ENCODE measurements at places on chromosomes 4 and X.

DNA sequence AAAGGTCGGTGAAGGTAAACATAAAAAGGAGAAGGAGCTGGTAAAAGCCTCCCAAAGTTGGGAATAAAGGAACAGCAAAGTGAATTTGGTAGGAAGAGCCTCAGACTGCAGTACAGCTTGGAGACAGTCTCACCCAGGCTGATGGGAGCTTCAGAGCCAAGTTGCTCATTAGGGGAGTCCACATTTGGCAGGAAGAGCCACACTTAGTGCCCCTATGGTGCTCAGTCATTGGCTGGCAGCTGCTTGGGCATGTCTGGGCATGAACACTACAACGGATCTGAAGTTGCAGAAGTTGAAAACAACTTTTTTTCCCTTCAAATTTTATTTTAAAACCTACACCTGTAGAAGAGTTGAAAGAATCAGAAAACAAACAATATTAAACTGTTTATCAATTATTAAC is 2497.3 kb downstream of the ARAP2 start:
- no peak for DNase-seq

- DNase-seq: peak; percentile 53
These were observed 51.7 kb upstream of the CHRNA9 start for GRCh38 chr4:40283413-40283812.

GRCh38 chr4:109410776-109411175 is 22.8 kb upstream of the SEC24B start:
- DNase-seq: no peak

- no peak for DNase-seq
These were observed 18.6 kb upstream of the CLTRN start for GRCh38 chrX:15683193-15683592.

DNA sequence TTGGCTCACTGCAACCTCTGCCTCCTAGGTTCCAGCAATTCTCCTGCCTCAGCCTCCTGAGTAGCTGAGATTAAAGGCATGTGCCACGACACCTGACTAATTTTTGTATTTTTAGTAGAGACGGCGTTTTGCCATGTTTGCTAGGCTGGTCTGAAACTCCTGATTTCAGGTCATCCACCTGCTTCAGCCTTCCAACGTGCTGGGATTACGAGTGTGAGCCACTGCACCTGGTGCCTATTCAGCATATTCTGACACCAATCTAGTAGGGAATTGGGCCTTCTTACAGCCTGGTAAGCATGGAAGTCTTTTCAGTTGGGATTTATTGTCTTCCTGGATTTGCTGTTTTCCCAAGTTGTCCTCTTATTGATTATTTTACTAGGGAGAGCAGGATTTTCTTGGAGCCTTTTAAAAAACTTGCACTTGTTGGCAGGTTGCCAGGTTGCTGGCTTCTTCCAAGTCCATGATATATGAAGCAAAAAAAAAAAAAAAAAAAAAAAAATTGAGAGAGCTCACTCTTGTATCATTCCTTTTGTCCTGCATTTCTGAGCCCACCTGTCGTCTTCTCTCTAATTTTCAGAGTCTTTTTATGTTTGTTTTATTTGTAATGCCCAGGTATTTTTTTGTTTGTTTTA is 43.7 kb downstream of the TMPRSS11E start:
- DNase-seq: no peak

- DNase-seq: no peak
These were observed 12.3 kb downstream of the ZNF182 start for GRCh38 chrX:47991263-47992094.

DNA sequence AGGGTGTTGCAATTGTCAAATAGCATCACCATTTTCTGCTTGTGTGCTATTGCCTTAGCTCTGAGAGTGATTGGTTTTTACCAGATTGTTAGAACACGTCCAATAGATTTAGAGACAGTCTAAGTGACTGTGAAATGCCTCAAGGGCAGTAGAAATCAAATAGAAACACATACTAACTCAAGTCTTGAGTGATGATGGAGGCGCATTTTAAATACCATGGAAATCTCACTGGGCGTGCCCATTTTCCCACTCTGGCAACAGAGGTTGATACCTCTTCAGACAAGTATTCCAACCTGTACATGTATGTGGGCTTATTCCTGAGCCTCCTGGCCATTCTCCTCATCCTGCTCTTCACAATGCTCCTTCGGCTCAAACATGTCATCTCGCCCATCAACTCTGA is 7.2 kb downstream of the SERTM2 start:
- no peak for DNase-seq

DNA sequence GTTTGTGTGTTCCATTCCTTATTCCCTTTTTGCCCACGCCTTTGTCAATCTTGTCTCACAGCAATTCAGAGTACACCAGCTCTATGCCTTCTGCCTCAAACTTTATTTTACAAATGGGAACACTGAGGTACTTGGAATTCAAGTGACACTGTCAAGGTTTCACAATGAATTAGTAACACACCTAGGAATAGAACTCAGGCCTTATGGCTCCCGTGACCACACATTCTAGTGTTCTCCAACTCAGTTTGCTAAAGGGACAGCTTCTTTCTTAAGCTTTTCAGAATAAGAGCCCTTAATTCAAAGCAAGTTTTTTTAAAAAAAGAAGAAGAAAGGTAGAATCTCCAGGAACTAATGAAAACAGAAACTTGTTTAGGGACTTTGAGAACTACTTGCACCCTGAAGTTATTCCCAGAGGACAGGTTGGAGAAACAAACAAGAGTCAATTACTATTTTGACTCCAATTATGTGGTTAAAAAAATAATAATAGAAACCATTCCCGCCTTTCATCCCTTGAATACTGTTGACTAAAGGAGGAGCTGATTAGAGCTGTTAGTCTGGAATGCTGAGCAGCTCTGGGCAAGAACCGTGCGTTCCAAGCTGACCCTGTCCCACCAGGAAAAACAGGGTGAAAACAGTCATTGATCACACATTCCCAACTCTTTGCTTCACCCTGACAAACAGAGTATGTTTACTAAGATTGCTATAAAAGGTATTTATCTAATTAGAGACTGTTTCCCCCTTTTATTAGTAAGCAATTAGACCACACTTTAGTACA is 408.8 kb upstream of the CNKSR2 start:
- DNase-seq: no peak

DNA sequence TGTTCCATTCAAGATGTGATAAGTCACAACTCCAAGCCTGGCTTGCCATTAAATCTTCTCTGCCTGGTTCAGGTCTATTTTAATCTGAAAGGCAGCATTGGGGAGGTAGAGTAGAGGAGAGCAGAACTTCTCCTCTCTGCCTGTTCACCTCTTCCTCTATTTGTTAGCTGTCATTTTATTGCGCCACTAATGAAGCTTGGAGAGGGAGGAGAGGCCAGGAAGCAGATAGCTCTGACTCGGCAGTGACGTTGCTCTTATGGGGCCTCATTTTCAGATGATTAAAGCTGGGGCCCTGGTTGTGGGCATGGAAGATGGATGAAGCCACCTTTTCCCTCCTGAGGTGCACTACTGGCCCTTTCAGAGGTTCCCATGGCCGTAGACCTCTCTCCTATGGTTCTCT is 207.3 kb downstream of the MID1IP1 start:
- DNase-seq: no peak

DNA sequence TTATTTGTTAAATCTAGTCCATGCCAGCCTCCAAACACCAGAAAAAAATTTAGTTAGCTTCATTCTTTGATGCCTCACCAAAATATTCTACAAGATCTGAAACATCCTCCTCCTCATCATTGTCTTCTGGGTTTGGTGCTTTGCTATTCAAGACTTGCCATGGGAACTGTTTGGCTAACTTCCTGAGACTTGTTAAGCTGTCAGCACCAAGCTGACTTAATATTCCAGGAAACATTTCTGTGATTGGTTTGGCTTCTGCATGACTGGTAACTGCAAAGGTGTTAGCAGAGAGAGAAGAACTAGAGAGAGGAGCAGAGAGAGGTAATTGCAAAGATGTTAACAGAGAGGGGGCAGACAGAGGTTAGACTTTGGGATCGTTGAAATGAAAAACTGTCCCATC is 101.3 kb downstream of the PALLD start:
- no peak for DNase-seq

DNA sequence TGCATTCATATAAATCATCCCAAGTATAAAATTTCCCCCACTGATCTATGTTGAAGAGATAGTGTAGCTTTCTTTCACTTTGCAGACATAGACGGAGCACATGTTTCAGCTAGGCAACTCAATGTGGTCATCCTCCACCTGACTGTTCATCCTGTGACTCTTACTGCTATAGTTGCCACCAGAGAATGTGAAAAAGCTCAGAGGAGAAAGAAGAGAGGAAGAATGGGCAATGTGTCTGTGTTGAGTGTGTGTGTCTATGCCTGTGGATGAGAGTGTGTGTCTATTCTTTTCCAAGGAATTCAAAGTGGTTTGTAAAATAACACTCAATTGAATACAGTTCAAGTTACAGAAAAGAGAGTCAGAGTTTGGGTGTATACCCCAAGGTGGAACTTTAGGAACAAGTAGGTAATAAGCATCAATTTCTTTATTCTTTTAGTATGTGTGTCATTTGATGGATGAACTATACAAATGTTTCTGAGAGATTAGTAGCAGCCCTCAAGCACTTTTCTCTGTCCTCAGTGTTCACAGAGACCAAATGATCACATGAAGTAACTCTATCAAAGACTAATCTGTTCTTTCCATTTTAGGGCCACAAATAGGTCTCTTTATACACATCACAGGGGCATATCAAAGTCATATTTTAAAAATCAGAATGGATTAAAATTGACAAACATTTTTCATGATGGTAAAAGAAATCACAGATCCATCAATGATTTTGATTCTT is 2.3 kb downstream of the SNCA start:
- DNase-seq: no peak

GRCh38 chr4:116180157-116180601 is 905.2 kb downstream of the TRAM1L1 start:
- DNase-seq: peak; percentile 23

GRCh38 chr4:118898684-118899138 is 10.1 kb downstream of the SYNPO2 start:
- DNase-seq: no peak

DNA sequence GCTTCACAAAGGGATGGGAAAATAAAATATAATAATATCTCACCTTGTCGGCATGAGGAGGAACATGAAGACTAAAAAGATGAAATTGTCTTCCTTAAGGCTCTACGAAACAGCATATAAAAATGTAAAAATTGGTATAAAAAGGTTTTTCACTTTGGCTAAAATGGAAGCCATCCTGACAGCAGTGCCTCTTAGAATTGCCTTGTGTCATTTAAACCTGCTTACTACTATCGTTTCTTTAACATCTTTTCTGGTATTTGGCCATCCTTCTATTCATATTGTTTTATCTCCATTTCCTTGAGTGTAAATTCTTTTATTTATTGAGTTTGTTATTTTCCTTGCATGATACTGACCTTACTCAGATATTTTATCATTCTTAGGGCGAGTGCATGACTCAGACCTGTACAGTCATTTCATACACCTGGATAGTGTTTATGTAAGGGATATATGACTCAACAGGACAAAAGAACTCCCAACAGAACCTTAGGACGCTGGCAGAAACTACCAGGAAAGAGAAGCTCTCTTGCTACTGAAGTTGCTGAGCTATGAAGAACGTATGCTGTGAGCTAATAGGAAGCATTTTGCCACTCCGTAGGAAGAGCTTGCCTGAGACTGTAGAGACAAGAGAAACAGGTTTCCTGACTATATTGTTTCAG is 5.8 kb upstream of the CDKN2AIP start:
- DNase-seq: no peak

DNA sequence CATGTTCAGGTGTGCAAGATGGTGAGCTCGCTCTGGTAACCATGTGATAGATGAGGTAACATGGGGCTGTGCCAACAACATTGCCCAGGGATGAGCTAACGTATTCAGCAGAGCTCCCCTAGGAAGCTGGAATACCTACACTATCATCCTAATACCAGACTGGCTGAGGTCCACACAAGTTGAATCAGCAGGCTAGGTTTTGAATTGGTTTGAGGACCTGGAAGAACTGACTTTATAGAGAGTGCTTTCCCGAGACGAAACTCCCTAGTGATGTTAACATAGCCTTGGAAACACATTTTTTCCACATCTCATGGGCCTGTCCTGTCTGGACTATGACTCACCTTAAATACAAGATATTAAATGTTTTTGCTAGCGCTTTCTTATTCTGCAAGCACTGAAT is 56.7 kb downstream of the IGFBP7 start:
- no peak for DNase-seq

DNA sequence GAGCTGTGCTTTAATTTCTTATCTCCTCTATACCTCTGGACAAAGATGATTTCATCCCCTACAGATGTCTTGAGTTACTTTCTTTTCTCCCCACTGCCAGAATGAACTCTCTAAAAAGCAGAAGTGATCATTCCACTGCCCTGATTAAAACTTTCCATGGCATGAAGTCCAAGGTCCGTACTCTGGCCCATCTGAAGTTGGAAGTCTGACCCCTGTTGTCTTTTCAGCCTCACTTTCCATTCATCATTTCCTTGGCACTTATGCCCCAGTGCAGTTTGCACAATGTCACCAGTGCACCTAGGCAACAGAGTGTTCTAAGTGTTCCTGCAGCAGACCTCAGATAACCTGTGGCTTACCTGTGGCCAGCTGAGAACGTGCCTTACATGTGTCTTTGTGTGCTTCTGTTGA is 242.4 kb downstream of the FRAS1 start:
- no peak for DNase-seq

GRCh38 chr4:44791831-44792230 is 65.5 kb upstream of the GNPDA2 start:
- peak; percentile 8 for DNase-seq

GRCh38 chrX:45198301-45198700 is 2.4 kb downstream of the DIPK2B start:
- DNase-seq: no peak

- DNase-seq: no peak
These were observed 269.4 kb upstream of the FAT4 start for GRCh38 chr4:125045311-125045710.

- no peak for DNase-seq
These were observed 176.9 kb upstream of the ARHGAP24 start for GRCh38 chr4:85298037-85298436.
